ENCODE measurements at places on chromosomes 16 and 17. TPM values are rescaled to one million over a fixed set of nuclear protein-coding genes. Genes with fewer than 3 reads are reported as not detected.

The SLFN14 gene
- total RNA-seq = 0.09 TPM

The PDE6G gene
- 3.2 TPM for total RNA-seq

The DPEP2 gene
- 3.1 TPM for total RNA-seq

The ENPP7 gene
- total RNA-seq = 0.94 TPM

The SMPD3 gene
- 0.72 TPM for total RNA-seq

The NPIPB9 gene
- total RNA-seq = 3.5 TPM

The B9D1 gene
- 32.1 TPM for total RNA-seq

The HSD17B1 gene
- 0.31 TPM for total RNA-seq

The C17orf100 gene
- 3.4 TPM for total RNA-seq

The SCGB1C2 gene
- not detected for total RNA-seq

The ACSM5 gene
- total RNA-seq = 8.6 TPM

The AARS1 gene
- 111 TPM for total RNA-seq

The TRPV2 gene
- total RNA-seq = 18.2 TPM

The CACNA1H gene
- 20.6 TPM for total RNA-seq

The NPIPA3 gene
- 0.69 TPM for total RNA-seq

The PRSS27 gene
- total RNA-seq = 2.1 TPM

The NUDT7 gene
- total RNA-seq = 7.6 TPM

The CEP95 gene
- 49.3 TPM for total RNA-seq

The CACNG3 gene
- total RNA-seq = not detected

The STH gene
- total RNA-seq = not detected

The DCUN1D3 gene
- total RNA-seq = 16.3 TPM

The TMEM98 gene
- 57.1 TPM for total RNA-seq

The CLEC16A gene
- 51.9 TPM for total RNA-seq
